GM23338 (cell line): ENCODE measurements at places on chromosomes 12 and 14.

- no peak for DNase-seq
These were observed 12.3 kb downstream of the GTF2A1 start for GRCh38 chr14:81208489-81208888.

GRCh38 chr14:103537175-103537990, 8.4 kb downstream of the TRMT61A start:
- DNase-seq, result no peak

GRCh38 chr14:27134200-27134599, 536.4 kb upstream of the NOVA1 start:
- DNase-seq, result no peak

- DNase-seq, result no peak
These were observed 17.7 kb downstream of the NEUROD4 start for GRCh38 chr12:55037351-55037987.

- DNase-seq, result peak; percentile 34
These were observed 19.1 kb upstream of the COL2A1 start for GRCh38 chr12:48023386-48023785.

- DNase-seq, result no peak
These were observed 291.7 kb downstream of the RAD51B start for GRCh38 chr14:68111097-68111852.

- DNase-seq, result no peak
These were observed 60.9 kb downstream of the SERPINA3 start for GRCh38 chr14:94673071-94673470.

DNA sequence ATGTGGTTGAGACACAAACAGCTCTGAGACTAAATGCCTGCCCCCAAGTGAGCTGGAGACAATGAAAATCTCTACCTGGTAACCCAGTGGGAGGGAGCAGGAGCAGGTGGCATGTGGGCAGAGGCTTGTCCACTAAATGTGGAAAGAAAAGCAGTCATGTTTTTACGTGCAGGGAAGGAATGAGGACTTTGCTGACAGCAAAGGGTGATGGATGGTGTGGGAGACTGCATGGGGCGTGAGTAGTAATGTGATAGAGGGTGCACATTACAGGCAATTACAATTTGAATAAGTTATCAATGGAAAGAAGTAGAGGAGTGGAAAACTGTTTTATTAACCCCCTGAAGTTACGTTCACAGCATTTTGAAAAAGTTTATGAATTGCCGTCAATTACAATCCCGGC, 176.6 kb downstream of the NRXN3 start:
- no peak for DNase-seq

- DNase-seq, result no peak
These were observed 384.7 kb downstream of the CCDC91 start for GRCh38 chr12:28574746-28575592.

GRCh38 chr12:118528625-118529024, 152.3 kb downstream of the SUDS3 start:
- DNase-seq, result no peak

DNA sequence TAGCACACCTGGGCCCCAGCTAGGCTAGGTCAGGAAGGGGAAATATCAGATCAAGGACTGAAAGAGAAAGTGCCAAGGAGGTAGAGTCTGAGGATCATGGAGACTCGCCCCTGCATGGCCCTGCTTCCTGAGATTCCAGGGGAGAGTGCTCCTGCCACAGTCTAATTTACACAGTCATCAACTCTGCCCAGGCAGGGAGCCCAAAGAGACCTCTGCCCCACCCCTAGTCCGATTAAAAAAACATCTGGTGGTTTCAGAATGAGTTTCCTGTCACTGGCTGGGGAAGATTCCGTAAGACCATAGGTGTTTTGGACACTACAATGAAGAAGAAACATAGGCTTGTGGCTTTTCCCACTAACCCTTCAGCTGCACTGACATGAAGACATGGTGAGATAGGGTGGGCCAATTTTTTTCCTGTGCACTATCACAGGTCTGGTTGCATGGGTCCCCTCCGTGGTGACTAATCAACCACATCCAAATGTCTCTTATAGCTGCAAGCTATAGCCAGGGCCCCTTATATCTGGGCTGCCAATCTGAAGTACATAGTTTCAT, 31.5 kb upstream of the GZMB start:
- DNase-seq, result no peak

- DNase-seq, result no peak
These were observed 8.7 kb upstream of the DDX47 start for GRCh38 chr12:12804432-12804886.

DNA sequence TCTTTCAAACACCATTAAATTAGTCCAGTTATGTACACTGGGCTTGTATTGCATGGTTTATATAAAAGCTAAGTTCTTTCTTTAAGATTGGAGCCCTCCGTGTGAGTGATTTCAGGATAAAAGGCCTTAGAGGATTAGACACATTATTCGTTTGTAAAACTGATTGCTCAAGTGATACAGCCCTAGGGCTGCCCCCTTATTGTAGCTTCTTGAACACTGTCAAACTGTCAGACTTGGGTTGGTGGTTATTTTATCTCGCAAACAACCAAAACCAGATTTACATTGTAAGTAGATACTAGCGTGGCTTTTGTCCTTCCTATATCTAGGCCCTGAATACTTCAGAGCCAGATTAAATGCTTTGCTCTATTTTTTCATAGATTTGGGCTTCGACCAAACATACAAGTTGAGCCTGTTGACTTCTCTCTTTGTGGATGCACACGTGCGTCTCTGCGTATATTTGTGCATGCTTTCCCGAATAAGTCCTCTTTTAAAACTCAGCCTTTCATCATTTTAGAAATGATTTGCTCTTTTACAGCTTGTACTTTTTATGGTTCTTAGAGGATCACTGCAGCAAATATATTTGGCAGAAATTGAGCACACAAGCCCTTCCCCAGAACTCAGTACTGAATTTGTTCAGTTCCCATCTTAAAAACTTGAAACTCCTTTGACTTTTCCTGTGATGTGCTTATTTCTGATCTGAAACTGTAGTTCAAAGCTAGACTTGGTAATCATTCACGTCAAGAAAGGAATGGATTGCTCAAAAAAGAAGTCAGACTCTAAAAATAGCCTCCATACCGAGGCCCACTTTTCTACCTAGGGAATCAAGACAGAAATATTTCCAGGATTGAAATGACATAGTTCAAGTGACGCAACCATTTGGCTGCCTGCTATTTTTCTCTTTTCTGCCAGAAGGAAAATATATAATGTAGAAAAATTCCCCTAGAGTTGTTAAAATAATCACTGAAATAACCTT, 129.5 kb downstream of the ETV6 start:
- no peak for DNase-seq

GRCh38 chr14:36941783-36942521, 230.5 kb downstream of the SLC25A21 start:
- DNase-seq, result peak; percentile 71

- no peak for DNase-seq
These were observed 176.7 kb downstream of the RAD51B start for GRCh38 chr14:67996235-67996634.

DNA sequence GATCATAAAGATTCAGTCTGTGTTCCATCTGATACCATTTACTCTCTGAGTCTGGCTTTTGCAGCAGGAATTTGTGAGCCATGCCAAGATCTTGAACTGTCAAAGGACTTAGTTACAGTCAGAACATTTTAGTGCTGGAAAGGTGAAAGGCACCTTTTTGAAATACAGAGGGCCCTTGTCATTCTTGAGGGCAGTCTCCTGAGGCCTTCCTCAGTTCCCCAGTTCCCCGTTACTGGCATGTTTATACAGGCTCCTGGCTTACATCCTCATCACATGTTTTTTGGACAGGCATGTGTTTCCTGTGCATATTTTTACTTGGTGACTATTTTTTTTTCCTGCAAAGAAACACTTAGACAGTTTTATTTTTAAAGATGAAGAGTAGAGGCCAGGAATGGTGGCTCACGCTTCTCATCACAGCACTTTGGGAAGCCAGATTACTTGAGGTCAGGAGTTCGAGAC, 21.0 kb downstream of the CFAP54 start:
- no peak for DNase-seq

DNA sequence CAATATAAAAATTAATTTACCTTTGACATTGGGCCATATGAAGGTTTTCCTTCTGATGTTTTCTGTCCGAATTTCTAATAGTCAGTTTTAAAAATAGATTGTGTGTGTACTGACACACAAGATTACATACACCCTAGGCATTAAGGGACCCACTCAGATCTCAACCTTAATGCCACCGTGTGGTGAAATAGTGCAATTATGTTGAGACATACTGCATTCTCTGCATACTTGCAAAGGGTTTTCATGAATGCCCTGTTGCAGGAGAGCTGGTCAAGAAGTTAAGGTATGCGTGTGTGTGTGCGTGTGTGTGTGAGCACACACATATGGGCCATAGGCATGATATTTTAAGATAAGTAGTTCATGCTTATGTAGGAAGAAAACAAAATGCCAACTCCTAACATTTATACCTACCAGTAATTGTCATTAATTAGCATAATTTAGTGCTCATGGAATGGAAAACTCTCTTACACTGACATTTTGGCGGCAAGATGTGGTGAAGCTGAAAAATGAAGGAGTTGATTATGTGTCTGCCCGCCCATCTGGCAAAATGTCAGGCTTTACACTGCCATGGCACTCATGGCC, 58.8 kb downstream of the PIK3C2G start:
- peak; percentile 78 for DNase-seq

GRCh38 chr14:88002421-88003075, 2.4 kb upstream of the GPR65 start:
- DNase-seq, result no peak

DNA sequence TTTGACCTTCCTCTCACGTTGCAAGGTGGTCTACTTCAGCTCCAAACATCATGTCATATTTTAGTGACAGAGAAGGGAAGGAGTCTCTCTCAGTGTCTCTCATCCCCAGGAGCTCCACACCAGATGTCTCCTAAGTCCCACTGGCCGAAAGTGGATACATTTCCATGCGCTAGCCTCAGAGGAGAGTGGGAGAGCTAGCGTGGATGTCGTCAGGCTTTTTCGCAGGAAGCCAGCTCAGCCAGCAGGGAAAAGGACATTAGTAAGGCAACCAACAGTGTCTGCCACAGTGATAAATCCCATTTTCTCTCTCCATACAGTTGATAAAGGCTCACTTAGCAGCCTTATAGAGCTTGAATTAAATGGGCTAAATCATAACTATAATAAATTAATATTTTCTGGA, 155.7 kb downstream of the PELI2 start:
- no peak for DNase-seq

- DNase-seq, result no peak
These were observed 5.5 kb downstream of the TBK1 start for GRCh38 chr12:64457466-64457865.

- DNase-seq, result peak; percentile 73
These were observed 12.5 kb upstream of the INF2 start for GRCh38 chr14:104676694-104677511.

GRCh38 chr12:30047516-30048254, 263.9 kb upstream of the TMTC1 start:
- no peak for DNase-seq

GRCh38 chr12:127416796-127417195, 850.2 kb upstream of the TMEM132C start:
- DNase-seq, result no peak

GRCh38 chr14:61889914-61890351, 127.7 kb downstream of the SNAPC1 start:
- DNase-seq, result peak; percentile 30

DNA sequence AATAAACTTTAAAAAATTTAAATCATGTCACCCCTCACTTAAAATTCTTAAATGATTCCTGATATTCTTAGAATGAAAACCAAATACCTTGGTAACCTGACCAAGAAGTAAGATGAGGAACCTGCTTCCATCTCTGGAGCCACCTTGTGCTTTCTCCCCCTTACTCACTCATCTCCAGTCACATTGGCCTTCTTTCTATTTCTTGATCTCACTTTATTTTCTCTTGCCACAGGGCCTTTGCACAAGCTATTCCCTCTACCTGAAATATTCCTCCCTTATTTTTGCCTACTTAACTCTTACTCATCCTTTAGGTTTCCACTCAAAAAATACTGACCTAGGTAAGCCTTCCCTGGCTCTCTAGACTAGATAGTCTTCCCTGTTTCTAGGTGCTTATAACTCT, 5.1 kb downstream of the ZCRB1 start:
- DNase-seq, result no peak

GRCh38 chr14:76373456-76373855, 2.5 kb upstream of the ESRRB start:
- DNase-seq, result peak; percentile 50

DNA sequence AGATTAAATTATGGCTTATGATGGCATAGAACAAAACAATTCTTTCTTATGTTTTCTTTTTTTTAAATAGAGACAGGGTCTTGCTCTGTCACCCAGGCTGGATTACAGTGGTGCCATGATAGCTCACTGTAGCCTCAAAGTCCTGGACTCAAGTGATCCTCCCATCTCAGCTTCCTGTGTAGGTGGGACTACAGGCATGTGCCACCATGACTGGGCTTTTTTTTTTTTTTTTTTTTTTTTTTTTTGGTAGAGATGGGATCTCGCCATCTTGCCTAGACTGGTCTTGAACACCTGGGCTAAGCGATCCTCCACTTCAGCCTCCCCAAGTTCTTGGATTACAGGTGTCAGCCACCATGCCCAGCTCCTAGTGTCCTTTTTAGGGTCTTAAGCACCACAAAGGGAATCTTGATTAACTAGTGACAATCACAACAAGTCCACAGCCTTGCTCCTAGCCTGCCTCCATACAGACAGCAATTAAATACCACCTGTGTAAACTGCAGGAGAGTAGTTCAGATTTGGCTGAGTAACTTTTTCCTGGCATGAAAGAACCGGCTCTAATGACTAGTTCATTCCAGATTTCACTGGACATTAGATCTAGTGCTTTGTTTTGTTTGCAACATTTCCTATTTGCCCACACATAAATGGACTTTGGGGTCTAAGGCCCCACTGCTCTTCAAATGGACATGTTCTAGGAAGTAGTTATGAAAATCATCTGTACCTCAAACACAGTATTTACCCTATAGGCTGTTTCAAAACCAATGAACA, 61.6 kb downstream of the SH2B3 start:
- DNase-seq, result no peak

DNA sequence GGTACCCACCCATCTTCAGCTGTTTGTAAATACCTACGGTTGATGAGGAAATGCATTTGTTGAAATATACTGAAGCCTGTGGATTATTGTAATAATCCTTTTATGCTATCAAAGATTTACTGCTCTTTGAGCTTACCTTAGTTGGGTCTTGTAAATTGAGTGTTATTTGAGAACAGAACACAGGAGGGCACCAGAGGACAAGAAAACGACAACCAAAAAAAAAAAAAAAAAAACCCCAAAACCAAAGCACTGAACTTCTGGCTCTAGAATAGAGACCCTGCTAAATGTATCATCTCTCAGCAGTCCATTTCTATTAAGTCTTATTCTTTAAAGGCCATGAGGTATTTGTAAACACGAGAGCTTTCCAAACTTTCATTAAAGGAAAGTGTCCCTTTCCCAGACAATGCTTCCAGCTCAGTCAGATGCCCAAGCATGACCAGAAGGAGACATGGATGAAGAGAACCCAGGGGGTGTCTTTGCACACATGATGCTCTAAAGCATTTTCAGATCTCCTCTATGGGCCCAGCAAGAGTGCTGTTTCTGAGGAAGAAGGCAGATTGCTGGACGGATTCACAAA, 763.9 kb downstream of the NRXN3 start:
- DNase-seq, result peak; percentile 32

DNA sequence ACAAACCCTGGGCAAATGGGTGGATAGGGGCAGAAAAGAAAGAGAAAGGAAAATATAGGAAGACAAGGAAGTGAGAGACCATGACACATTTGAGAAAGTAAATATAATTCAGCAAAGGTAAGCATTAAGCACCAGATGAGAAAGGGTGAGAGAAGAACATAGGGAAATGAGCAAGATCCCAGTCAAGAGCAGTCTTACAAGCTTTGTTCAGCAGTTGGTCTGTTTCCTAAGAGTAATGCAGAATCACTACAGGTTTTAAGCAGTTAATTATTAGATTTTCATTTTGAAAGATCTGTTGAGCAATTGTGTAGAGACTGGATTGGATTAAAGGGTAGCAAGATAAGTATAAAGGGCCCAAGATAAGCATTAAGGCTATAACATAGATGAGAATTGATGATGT, 146.3 kb downstream of the PLCZ1 start:
- no peak for DNase-seq
